Progenitor cell of endocrine pancreas (in vitro differentiated cells): ENCODE measurements at places on chromosomes 1 and 21. TPM values are rescaled to one million over a fixed set of nuclear protein-coding genes. Genes with fewer than 3 reads are reported as not detected.
A peak's percentile ranks its signal among the peaks of the same experiment; 100 is the strongest.

DNA sequence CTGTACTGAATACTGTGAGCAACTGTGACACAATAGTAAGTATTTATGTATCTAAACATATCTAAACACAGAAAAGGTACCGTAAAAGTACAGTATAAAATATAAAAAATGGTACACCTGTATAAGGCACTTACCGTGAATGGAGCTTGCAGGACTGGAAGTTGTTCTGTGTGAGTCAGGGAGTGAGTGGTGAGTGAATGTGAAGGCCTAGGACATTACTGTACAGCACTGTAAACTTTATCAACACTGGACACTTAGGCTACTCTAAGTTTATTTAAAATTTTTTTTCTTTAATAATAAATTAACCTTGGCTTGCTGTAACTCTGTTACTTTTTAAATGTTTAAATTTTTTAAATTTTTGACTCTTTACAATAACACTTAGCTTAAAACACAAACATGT is 24.5 kb upstream of the SHCBP1L start:
- DNase-seq = no peak

DNA sequence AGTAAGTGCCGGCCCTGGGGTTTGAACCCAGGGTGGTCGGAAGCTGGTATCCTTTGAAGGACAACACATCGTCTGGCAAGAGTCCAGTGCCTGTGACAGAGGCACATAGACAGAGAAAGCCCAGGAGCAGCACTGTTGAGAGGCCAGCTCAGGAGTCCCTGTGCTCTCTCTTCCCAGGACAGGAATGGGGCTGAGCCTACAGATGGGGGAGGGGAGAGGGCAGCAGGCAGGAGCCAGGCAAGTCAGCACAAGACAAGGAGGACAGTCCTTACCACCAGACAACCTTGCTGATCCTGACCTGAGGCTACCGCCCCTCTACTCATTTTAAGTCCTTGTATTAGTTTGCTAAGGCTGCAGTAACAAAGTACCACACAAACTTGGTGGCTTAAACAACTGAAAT is 27.7 kb upstream of the SYT6 start:
- no peak for DNase-seq

Gene ZNF684
- 5.0 and 5.2 TPM in 2 replicates for total RNA-seq

DNA sequence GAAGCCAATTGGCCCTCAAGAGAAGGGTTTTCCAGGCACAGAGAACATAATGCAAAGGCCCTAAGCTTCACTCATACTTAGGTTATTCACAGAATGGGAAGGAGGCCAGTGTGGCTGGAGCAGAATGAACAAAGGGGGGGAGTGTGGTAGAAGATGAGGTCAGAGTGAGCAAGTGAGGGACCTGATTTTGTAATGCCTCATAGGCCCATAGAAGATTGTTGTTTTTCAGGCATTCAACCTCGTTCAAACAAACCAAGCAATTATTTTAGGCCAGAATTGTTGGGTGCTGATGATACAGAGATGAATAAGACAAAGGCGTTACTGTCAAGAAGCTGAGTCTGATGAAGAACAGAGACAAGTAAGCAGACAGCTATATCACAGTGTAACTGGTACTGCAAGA is 54.5 kb upstream of the RAP1A start:
- no peak for DNase-seq

DNA sequence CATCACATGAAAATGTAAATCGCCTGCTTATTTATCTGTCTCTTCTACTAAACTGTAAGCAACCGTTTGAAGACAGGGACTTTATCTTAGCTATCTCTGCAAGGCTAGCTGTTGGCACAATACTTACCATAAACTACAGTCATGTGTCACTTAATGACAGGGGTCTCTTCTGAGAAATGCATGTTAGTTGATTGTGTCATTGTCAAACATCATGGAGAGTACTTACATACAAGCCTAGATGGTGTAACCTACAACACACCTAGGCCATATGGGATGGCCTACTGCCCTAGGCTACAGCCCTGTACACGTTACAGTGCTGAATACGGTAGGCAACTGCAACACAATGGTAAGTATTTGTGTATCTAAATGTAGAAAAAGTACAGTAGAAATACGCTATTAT is 267.9 kb downstream of the SDCCAG8 start:
- no peak for DNase-seq

Gene HSD3B1
- total RNA-seq = not detected in 2 replicates

DNA sequence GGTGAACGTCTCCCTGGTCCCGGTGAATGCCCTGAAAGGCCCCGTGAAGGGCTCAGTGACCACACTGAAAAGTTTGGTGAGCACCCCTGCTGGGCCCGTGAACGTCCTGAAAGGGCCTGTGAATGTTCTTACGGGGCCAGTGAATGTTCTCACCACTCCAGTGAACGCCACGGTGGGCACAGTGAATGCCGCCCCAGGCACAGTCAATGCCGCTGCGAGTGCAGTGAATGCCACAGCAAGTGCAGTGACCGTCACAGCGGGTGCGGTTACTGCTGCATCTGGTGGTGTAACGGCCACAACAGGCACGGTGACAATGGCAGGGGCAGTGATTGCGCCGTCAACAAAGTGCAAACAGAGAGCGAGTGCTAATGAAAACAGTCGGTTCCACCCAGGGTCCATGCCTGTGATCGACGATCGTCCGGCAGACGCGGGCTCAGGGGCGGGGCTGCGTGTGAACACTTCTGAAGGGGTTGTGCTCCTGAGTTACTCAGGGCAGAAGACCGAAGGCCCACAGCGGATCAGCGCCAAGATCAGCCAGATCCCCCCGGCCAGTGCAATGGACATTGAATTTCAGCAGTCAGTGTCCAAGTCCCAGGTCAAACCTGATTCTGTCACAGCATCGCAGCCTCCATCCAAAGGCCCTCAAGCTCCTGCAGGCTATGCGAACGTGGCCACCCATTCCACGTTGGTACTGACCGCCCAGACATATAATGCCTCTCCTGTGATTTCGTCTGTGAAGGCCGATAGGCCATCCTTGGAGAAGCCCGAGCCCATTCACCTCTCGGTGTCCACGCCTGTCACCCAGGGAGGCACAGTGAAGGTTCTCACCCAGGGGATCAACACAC is 41.5 kb downstream of the ZBTB17 start:
- no peak for DNase-seq

Gene IL6R
- total RNA-seq = 2.0 and 3.1 TPM in 2 replicates

GRCh38 chr1:30588311-30589073 is 134.9 kb downstream of the MATN1 start:
- DNase-seq = peak; percentile 6

GRCh38 chr1:165549973-165550372 is 6.2 kb downstream of the LRRC52 start:
- DNase-seq = no peak

DNA sequence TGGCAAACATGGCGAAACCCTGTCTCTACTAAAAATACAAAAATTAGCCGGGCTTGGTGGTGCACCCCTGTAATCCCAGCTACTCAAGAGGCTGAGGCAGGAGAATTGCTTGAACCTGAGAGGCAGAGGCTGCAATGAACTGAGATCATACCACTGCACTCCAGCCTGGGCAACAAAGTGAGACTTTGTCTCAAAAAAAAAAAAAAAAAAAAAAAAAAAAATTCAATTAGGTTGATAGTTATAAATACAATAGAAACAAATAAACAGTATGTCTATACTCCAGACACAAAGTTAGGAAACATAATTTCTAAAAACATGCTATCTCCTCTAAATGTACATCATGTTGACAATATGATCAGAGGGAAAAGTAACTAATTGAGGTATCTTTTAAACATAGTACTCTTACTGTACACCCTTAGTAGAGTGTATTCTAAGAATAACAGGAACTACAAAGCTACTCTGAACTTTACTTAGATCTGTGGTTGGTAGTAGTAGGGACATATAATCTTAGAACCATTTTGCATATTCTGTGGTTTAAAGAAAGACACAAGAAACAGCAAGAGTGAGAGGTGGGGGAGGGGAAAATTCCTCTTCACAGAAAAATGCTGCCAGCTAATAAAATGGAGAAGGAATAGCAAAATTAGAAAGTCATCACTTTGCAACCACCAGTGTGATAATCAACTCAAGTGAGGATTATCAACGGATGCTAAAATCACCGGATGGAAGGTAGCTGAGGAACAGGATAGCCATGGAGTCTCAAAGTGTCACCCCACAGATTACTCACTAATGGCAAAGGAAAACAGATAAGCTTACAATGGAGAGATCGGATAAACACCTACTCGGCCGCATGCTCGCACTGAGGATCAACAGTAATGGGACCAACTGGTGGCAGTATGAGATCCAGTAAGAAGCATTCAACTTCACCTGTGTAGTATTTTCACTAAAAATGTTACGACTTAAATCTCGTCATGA is 35.0 kb downstream of the MTOR start:
- DNase-seq = no peak

Gene PCP4
- total RNA-seq = 2.0 and 2.4 TPM in 2 replicates

DNA sequence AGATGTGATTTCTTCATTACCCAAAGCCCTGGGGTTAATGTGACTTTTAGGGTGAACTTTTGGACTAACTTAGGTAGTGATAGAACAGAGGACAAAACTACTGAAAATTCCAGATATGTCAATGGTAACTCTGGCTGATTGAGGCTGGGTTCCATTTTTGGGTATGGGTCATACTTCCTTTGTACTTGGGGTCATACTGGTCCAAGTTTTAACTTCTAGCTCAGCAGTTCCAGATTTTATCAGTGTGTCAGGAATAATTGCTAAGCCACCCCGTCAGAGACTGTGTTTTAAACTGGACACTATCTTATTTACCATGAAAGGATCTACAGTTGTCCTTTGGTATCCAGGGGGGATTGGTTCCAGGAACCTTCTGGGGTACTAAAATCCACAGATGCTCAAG is 4.0 kb downstream of the SMAP2 start:
- no peak for DNase-seq

DNA sequence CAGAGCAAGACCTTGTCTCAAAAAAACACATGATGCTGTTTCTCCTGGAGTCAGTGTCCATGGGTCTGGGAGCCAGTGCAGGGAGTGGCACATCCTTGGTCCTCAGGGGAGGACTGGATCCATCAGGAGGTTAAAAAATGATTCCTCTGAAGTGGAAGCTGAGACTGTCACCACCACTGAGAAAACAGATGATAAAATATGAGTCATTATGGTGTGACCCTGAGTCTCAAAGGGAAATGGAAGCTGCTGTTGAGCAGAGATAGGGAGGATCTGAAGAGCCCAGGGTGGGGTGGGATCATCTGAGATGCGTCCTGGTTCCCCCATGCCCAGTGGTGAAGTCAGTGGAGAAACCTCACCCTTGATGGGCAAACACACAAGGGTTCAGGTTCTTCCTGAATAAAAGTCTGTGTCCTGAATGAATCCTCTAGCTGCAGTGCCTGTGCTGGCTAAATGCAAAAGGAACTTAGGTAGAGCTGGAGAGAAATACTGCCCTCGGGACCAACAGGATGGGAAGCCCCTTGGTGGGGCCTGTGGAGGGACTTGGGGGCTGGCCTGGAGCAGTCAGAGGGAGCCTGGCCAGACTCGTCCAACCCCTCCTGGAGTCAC is 61.6 kb upstream of the TENT5B start:
- DNase-seq = no peak

DNA sequence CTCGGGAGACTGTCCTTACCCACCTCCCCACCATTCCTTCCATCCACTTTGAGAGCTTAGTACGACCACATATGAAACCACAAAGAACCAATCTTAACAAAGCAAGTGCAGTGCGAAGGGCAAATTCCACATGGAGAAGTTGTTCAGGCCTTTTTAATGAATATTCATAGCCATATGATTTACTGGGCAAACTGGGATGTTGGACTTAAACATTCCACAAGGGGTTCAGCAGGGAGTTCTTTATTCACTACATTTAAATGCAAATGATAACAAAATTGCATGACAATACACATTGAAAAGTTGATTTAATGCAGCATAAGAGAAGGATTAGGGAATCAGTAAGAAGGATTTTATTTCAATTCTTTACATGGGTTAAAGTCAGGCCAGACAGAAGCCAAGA is 14.7 kb downstream of the NMNAT2 start:
- no peak for DNase-seq

Gene EFNA3
- total RNA-seq = 9.0 and 10.5 TPM in 2 replicates
